ENCODE measurements at places on chromosomes 16 and 17. TPM values are rescaled to one million over a fixed set of nuclear protein-coding genes. Genes with fewer than 3 reads are reported as not detected.

- DNase-seq = no peak
Observed at GRCh38 chr16:81738783-81739496, 40.2 kb upstream of the PLCG2 start.

GRCh38 chr16:58661199-58661830 lies 23.3 kb downstream of the SLC38A7 start:
- peak; percentile 86 for DNase-seq

The TAC4 gene
- not detected for total RNA-seq

- no peak for DNase-seq
Observed at GRCh38 chr16:30113711-30114333, 485 bp upstream of the GDPD3 start.

The MEFV gene
- under 0.01 TPM for total RNA-seq
